ENCODE measurements at places on chromosomes 13 and 19.

DNA sequence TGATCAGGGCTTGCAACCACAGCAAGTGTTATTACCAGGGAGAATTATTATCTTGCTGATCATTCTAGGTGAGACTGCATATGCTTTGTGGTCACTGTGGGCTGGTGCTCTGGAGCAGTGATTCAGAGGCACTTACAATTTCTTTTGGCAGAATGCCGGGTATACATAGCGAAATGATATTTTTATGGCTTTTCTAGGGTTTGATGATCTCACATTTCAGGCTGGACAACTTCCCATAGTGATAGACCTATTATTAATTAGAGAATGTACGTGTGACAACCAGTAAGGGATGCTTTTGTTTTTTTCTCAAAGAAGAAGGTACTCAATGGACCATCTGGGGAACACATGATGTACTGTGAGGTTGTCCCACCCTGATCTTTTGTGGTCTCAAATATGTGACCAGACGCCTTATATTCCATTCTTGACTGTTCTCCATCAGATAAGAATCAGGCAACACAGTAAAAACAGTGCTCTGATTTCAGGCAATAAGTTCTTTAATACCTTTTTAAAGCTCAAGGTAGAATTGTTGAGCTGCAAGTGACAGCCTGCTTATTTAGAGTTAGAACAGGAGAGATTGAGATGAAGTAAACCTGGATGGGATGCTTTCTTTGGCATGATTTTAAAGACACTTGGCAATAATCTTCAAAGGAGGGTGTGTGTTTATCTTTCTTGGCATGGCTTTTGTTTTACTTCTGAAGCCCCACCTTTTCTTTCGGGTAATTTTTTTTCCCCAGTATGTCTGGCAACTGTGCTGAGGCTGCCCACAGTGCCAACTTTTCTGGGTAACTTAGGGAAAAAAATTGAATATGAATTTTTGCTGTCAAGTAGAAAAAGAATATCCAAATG is 27.4 kb upstream of the SCEL start:
- DNase-seq, result no peak

DNA sequence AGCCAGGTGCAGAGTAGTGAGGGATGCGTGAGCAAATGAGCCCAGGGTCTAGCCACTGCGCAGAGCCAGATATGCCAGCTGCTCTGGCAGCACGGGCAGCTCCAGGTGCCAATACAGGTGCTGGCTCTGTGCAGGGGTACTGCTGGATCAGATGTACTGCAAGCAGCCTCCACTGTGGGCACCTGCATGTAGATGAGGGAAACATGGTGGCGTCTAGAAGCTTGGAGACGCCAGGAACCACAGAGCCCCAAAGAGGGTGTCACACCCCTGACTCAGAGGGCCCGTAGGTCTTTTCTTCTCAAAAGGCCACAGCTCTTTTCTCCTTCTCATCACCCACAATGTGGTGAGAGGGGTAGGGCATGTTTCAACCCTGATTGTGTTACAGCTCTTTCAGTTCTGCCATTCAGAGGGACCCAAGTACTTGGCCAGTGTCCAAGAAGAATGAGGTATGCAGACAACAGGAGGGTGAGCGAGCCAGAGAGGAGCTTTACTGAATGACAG is 244.4 kb upstream of the SLITRK1 start:
- no peak for DNase-seq

- peak; percentile 29 for DNase-seq
These were observed 3.0 kb downstream of the MZF1 start for GRCh38 chr19:58569943-58570670.

DNA sequence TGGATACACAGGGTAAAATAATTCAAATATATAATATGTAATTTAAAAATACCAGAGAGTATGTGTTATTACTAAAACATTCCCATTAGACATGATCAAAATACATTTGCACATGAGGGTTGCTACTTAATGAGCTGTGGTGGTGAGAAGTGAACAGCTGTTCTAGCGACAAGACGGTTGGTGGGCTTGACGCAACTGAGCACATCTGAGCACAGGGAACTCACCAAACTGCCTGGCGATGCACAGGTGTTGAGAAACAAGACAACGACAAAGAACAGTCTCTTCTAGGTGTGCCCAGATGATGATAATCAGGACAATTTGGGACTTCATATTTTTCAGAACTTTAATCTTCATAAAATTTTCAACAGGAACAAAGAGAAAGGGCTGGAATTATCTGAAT is 555.1 kb upstream of the SGCG start:
- DNase-seq, result no peak

- no peak for DNase-seq
These were observed 89.3 kb downstream of the SLAIN1 start for GRCh38 chr13:77786695-77787287.

GRCh38 chr13:105316731-105317130 is 1218.7 kb downstream of the EFNB2 start:
- no peak for DNase-seq

DNA sequence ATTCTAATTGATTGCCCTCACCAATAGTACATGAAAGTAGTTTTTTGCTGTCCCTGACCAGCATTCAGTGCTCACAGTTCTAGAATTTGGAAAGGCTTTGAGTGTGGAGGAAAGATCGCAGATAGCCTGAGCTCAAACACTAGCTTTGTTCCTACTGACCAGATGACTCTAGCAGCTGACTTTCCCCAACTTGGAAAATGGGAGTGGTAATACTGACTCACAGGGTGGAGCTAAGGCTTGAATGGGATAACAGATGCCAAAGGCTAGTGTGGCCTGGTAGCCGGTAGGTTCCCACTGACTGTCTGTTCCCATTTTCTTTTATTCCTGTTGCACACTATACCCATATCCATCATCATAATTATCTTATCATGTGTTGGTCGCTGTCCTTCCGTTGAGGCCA is 3.7 kb downstream of the ZSCAN22 start:
- DNase-seq, result peak; percentile 34

GRCh38 chr13:40680659-40681323 is 14.3 kb upstream of the FOXO1 start:
- no peak for DNase-seq
